ENCODE measurements at places on chromosomes 2 and 18.

DNA sequence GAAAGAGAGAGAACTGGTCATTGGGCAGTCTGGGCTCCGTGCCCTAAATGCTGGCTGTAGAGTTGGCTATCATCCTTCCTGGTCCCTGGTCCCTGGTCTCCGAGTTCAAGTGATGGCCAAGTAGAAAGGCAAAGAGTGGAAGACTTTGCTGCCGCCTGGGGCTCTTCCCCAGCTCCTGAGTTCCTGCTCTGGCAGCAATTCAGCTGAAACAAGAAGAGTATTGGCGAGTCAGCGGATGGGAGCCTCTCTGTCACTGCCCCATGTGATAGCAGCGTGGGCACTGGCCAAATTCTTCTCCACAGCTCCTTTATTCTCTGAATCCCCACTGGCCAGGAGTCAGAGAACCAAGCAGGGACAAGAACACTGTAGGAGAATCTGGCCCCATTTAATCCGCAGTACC is 351.0 kb upstream of the POU3F3 start:
- no peak for DNase-seq

DNA sequence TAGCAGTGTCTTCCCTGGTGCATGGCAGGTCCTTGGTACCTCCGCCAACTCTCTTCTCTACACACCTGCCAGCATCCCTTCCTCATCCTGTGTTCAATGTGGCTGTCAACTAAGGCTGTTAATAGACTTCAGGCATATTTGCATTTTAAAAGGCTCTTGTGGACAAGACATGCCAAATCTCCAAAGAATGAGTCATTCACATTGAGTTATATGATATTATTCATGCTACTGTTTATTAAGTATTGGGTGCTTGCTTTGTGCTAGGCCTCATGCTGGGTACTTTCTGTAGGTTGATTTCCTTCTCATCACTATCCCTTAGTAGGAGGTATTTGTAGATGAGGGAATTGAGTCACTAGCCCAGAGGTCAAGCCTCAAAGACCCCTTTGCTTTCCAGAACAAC is 5.2 kb downstream of the MYO1B start:
- no peak for DNase-seq

- no peak for DNase-seq
Measured at GRCh38 chr2:54704688-54705605, 18.5 kb upstream of the EML6 start.

DNA sequence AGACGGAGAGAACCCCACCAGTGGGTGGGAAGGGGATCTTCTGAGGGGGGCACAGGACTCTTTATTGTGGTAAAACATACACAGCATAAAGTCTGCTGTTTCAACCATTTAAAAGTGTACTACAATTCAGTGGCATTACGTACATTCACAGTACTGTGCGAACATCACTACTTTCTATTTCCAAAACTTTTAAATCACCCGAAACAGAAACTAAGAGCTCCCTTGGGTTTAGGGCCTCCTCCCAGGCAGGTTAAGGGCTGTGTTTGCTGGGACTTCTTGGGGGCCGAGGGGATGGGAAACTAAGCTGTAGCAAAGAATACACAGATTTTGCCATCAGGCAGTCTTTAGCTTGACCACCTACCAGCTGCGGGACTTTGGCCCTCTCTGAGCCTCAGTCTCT is 242.0 kb downstream of the HAUS1 start:
- DNase-seq, result no peak

GRCh38 chr18:67232991-67233390 is 283.5 kb downstream of the DSEL start:
- no peak for DNase-seq

GRCh38 chr2:196783431-196784094 is 15.9 kb downstream of the GTF3C3 start:
- peak; percentile 10 for DNase-seq

GRCh38 chr2:190318931-190319554 is 583 bp downstream of the HIBCH start:
- DNase-seq, result no peak

DNA sequence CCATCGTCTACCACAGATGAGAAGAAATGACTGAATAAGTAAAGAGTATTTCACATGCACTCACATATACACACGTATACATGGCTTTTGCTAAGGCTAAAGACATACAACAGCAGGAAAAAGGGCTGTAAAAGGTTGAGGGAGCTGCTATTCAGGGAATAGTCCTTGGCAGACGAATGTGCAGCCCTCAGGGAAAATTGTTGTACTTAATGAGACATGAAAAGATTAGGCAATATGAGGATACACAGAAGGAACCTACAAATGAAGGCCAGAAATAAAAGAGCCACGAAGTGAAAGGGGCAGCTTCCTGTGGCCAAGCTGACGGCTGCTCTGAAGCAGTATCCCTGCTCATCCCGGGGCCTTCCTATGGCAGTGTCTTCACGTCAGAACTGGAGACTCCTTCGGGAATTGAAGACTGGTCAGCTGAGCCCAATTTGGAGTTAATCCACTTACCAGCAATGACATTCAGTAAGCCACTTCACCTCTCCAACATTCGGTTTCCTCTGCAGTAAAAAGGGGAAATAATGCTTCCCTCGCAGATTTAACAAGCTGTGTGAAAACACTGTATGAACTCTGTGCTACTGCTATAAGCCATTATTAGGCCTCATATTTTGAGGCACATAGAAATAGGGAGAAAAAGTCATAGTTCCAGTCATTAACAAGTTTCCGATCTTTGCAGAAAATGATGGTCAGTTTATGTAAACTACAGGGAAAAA is 221.8 kb downstream of the STK39 start:
- DNase-seq, result no peak

DNA sequence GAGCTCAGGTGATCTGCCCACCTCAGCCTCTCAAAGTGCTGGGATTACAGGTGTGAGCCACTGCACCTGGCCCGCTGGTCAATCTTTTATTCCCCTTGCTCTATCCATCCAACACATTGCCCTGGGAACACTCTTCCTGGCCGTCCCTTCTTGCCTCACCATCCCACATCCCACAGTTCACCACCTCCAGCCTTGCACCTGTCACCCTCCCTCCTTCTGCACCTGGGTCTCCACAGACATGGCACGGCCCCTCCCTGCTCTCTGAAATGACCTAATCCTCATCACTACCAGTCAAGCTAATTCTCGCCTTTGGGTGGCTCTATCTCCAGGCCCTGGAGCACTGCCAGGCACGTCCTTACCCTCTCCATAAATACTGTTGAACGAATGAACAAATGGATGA is 116.9 kb upstream of the TEX51 start:
- no peak for DNase-seq

- no peak for DNase-seq
Measured at GRCh38 chr2:230664844-230665243, 47.8 kb upstream of the CAB39 start.

GRCh38 chr2:68745006-68745405 is 10.4 kb downstream of the ARHGAP25 start:
- DNase-seq, result peak; percentile 67

- peak; percentile 11 for DNase-seq
Measured at GRCh38 chr2:85750587-85751575, 2.9 kb upstream of the ATOH8 start.
